WTC11 (cell line): ENCODE measurements at places on chromosomes 4 and X. TPM values are rescaled to one million over a fixed set of nuclear protein-coding genes. Genes with fewer than 3 reads are reported as not detected.

Gene PLXNB3
- 2.5 to 4.2 TPM (median 2.9 TPM) in 3 replicates for total RNA-seq

GRCh38 chrX:117808426-117808825 lies 308.2 kb downstream of the KLHL13 start:
- no peak overlapping the region for H3K4me3 ChIP-seq
- no peak overlapping the region for H3K27ac ChIP-seq
- no peaks in the 10 kb centered on the region for H3K36me3 ChIP-seq

DNA sequence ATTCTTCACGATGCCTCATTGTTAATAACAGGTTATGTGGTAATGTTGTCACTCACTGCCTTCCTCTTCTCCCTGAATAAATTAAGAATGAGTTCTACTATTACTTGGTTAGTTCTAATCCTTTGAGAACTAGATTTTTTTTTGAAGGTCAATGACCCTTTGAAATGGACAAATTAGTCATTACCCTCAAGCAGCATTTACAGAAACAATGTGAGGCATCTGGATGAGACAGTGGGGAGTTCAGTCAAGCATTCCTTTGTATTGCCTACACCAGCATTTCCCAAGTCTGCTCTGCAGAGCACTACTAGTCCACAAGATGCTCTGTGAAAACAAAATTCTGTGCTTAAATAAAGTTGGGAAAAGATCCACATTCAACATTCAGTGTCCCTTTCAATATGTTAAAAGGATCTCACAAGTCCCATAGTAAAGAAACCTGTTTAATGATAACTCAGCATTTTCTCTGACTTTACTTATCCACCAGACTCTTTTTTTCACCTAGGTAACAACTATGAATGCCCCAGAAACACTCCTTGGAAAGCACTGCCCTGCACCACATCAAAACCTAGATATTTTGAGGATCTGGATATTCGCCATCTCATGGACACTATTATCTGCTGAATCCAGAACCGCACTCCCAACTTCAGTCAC lies 60.6 kb downstream of the CHRDL1 start:
- DNase-seq: no peak
- no peaks in the 10 kb centered on the region for H3K27me3 ChIP-seq
- no peak overlapping the region for H3K27ac ChIP-seq
- H3K4me3 ChIP-seq: no peak overlapping the region
- H3K36me3 ChIP-seq: no peaks in the 10 kb centered on the region

Gene ZNF732
- total RNA-seq: 28.1 to 33.8 TPM (median 30.2 TPM) in 3 replicates

DNA sequence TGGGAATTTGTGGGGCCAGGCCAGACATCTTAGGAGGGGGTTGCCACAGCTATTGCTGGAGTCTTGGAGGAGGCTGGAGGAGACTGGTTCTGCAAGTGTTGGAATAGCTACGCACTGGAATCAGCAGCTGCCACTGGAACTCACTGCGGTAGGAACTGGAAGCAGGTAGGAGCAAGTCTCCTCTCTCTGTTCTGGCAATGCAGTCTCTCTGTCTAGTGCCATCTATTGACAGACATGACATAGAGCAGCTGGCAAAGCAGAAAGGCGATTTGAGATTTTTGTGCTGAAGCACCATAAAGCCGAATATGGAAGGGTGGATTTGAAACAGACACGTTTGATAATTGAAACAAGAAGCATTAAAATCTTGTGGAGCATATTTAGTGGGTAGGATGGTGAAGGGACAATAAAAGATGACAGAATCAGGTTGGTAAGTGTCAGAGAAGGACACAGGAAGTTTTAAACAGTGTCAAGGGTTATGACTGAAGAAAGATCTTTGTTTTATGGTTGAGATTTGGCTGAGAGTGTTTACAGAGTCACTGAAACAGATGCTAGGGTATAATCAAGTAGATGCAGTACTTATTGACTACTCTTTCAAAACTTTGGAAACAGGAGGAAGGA lies 23.5 kb upstream of the SYNPO2 start:
- H3K4me1 ChIP-seq: peaks cover 16% of the 10 kb centered on the region
- no peak overlapping the region for H3K4me3 ChIP-seq
- no peak overlapping the region for H3K27ac ChIP-seq

Gene HS3ST1
- total RNA-seq: 0.41 to 0.52 TPM (median 0.44 TPM) in 3 replicates

GRCh38 chr4:25552580-25553271 lies 102.9 kb upstream of the SLC34A2 start:
- H3K4me3 ChIP-seq: no peak overlapping the region
- H3K27me3 ChIP-seq: no peaks in the 10 kb centered on the region
- no peak overlapping the region for H3K27ac ChIP-seq
- H3K36me3 ChIP-seq: no peaks in the 10 kb centered on the region

Gene ERAS
- not detected in 3 replicates for total RNA-seq

Gene GDI1
- total RNA-seq: 106 to 108 TPM (median 108 TPM) in 3 replicates

DNA sequence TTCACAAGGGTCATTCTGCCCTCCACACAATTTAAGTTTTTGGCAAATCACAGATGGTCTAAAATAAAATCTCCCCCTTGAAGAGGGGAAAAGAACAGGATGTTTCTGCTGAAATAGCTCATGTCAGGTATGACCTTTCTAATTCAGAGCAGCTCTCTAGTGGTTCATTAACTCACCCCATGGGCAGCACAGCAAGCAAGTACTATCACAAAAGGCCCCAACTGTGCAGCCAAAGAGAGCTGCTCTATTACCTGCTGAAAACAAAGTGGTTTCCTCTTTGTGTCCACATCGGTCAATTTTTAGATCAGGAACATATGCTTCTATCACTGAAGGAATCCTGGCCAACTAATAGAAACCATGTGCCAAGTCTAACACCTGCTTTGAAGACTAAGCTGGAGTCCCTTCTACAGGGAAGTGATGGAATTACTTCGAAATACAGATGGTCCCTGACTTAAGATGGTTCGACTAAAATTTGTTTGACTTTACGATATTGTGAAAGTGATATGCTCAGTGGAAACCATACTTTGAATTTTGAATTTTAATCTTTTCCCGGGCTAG lies 164.3 kb downstream of the ENOX2 start:
- no peaks in the 10 kb centered on the region for H3K36me3 ChIP-seq
- H3K4me1 ChIP-seq: peaks cover 40% of the 10 kb centered on the region
- peak; percentile 10 for DNase-seq

DNA sequence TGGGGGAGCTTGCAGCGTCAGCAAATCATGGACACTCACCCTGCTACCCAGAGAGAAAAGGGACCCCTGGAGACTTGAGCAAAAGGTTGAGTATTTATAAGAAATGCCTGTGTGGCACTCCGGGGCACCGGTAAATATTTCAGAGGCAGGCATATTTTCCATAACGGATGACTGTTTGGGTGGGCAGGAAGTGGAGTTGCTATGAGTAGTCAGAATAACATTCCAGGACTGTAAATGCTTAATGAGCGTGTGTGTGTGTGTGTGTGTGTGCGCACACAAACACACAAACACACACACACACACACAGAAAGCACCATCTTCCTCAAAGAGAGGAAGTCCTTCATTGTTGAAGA lies 74.6 kb downstream of the MXRA5 start:
- DNase-seq: no peak
- H3K36me3 ChIP-seq: 0 out of 2 replicates have a peak, but pooled peaks cover 2% of the 10 kb centered on the region
- H3K4me3 ChIP-seq: no peak overlapping the region
- no peaks in the 10 kb centered on the region; the same call in 1 of the 2 replicates for H3K4me1 ChIP-seq
- no peak overlapping the region for H3K27ac ChIP-seq
- H3K27me3 ChIP-seq: 0 out of 2 replicates have a peak, but pooled peaks cover 4% of the 10 kb centered on the region

- H3K4me3 ChIP-seq: no peak overlapping the region
- H3K27ac ChIP-seq: peak overlapping the region; percentile 50; the same call in 1 of the 2 replicates
- H3K36me3 ChIP-seq: peaks cover 60% of the 10 kb centered on the region
Observed at GRCh38 chr4:145808021-145808650, 128.2 kb downstream of the C4orf51 start.

Gene ARHGAP36
- 0.09 to 0.52 TPM (median 0.21 TPM) in 3 replicates for total RNA-seq

DNA sequence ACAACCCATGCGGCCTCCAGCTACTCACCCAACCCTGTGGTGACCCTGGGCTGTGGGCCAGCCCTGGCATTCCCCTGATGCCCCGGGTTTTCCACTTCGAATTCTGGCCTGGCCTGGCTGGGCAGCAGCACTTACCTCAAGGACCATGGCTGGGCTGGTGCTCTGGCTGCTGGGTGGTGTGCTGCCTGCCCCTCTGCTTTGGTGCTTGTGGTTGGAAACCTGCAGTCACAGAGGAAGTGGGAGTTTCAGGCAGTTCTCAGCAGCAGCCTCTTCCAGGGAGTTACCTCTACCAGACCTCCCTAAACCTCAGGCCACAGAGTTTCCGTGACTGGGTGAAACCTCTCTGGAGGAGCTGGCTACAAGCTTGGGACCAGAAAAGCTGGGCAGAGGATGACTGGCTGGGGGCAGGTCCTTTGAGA lies at the start of gene CXCR3:
Gene CXCR3 (minus strand): TSS at position 209 of the 419 bp plus-strand sequence. CDS start 62 bp downstream, at position 147.
- H3K36me3 ChIP-seq: peaks cover 4% of the 10 kb centered on the region; the same call in 1 of the 2 replicates
- H3K27ac ChIP-seq: no peak within 1 kb of the TSS
- no peak for DNase-seq
- no peaks in the 10 kb centered on the region for H3K27me3 ChIP-seq
- H3K4me3 ChIP-seq: no peak within 1 kb of the TSS

DNA sequence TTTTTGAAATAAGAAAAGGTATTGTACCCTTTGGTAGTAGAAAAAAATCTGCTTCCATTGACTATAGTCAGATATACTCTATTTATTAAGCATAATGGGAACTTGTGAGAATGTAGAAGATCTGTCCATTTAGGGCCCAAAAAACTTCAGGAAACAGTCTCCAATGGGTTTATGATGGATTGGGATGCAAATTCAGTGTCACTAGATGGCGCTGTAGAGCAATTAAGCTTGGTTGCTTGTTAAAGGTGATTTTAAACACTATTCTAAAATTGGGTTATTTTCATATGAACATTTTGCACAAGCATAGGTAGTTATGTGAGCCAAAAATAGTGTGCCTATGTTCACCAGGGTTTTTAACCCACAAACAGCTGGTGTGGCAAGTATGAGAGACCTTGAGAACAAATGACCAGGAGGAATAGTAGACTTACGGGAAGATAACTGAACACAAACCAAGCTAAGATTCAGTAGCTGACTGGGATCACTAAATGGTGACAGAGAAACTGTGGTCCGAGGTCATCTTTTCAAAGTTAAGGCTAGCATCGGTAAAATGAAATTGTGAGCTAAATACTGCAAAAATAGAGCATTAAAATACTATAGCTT lies 80.3 kb upstream of the LSM6 start:
- DNase-seq: peak; percentile 37
- H3K27me3 ChIP-seq: no peaks in the 10 kb centered on the region
- no peaks in the 10 kb centered on the region for H3K36me3 ChIP-seq
- no peak overlapping the region for H3K27ac ChIP-seq
- H3K4me3 ChIP-seq: no peak overlapping the region

DNA sequence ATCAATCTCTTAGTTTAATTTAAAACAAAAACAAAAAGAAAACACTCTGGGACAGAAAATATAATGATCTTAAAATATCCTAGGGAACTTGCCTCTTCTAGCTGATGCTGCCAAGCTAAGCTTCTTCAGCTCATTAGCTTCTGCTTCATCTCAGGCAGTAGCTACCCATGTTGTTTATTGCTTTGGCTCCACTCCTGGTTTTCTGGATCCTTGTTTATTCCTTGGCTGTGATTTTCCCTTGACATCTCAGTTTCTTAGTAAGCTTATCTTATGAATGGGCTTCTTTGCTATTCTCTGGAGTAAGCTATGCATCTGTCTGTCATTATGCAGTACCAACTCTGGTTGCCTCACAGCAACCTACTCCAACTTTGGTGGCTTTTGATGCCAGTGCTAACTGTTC lies 5.1 kb upstream of the MTHFD2L start:
- H3K27ac ChIP-seq: no peak overlapping the region
- DNase-seq: no peak
- H3K27me3 ChIP-seq: no peaks in the 10 kb centered on the region

Gene AMER1
- 9.4 to 9.9 TPM (median 9.4 TPM) in 3 replicates for total RNA-seq

Gene MCUB
- total RNA-seq: 11.2 to 26.8 TPM (median 13.1 TPM) in 3 replicates

DNA sequence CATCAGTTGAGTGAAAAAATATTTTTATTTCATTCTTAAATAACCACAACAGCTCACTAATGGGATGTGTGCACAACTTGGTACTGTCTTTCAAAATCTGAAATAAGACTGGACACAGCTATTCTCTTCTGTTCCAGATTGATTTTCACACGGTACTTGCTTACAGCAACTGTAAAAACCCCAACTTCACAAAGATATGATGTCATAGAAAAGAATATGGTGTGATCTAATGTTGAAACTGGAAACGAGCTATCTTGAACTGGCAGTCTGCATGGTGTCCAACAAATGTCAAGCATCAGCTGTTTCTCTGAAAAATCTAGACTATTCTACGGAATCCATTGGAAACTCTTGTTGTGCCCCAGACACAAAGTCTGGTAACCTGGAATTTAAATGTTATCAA lies 14.7 kb downstream of the HELQ start:
- H3K4me3 ChIP-seq: no peak overlapping the region
- H3K36me3 ChIP-seq: peaks cover 4% of the 10 kb centered on the region
- no peak for DNase-seq
- no peaks in the 10 kb centered on the region for H3K4me1 ChIP-seq

DNA sequence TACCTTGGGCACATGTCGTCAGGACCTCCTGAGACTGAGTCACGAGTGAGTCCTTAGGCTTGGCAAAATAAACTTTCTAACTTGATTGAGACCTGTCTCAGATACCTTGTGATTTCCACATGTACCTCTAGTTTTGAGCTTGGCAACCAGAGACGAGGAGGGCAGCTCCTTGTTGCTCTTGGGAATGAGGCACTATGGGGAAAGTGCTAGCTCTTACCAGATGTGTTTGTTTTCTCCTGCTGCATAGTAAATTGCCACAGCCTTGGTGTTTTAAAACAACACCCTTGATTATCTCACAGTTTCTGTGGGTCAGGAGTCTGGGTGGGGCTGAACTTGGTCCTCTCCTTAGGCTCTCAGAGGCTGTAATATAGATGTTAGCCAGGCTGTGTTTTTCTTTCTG lies 59.1 kb upstream of the MAML3 start:
- no peak for DNase-seq
- no peak overlapping the region for H3K4me3 ChIP-seq
- H3K36me3 ChIP-seq: no peaks in the 10 kb centered on the region
- H3K4me1 ChIP-seq: peaks cover 32% of the 10 kb centered on the region

Gene IL21
- total RNA-seq: not detected in 3 replicates

DNA sequence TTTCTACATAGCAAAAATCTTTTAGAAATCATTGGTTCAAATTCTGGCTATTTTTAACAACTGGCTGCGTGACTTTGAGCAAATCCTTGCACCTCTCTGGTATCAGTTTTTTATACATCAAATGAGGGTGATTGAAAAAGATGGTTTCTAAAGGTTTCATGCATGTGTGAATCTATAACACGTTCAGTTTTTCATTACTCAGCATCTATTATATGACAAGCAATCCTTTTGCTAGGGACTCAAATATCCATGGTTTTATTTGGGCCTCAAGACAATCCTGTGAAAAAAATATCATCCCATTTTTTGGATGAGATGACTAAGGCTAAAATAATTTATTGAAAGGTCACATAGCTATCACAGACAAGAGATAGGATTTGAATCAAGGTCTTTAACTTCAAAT lies 884 bp downstream of the HEPH start:
- no peak overlapping the region for H3K27ac ChIP-seq
- peaks cover 8% of the 10 kb centered on the region for H3K4me1 ChIP-seq
- no peak for DNase-seq
- no peaks in the 10 kb centered on the region for H3K27me3 ChIP-seq
- H3K36me3 ChIP-seq: peaks cover 4% of the 10 kb centered on the region
- H3K4me3 ChIP-seq: peak overlapping the region; percentile 86

Gene HSFX3
- not detected in 3 replicates for total RNA-seq

- peak; percentile 19 for DNase-seq
- no peaks in the 10 kb centered on the region for H3K36me3 ChIP-seq
- no peak overlapping the region for H3K27ac ChIP-seq
- no peaks in the 10 kb centered on the region; the same call in 1 of the 2 replicates for H3K27me3 ChIP-seq
Observed at GRCh38 chrX:114127411-114128025, 456.4 kb upstream of the HTR2C start.
